Psoas muscle (tissue), 8 donors: ENCODE measurements at places on chromosomes 7 and 10.

DNA sequence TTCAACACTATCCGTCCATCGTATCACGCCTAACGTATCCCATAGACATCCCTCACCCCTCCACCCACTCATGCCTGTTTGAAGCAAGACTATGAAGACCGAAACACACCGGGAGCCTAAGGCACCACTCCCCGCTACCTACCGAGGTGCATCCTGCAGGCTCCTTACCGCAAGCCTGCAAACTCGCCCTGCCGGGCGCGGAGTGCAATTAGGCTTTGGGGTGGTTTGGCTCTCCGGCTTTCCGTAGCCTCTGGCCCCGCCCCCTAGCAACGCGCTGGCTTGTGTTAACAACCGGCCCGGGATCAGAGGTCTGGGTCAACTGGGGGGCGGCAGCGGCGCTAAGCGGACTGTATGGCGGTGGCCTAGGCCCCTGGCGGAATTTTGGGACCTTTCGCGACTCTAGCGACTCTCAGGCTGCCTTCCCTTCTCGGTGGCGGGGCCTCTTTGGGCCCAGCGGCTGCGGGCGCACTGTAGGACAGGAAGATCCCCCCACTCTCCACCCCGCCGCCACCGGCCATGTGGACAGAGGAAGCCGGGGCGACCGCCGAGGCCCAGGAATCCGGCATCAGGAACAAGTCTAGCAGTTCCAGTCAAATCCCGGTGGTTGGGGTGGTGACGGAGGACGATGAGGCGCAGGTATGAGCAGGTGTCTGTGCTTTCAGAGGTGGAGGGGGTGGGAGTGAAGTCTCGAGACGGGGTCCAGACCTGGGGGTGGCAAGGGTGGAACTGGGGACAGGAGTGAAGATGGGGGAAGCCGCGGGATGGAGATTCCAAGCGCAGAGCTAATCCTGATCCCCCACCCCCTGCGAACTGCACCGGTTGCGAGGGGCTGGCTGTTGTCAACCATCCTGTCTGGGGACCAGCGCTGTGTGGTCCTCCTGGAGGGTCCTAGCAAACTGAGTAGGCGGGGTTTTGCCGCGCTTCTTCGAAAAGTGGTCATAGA is at the start of gene CFAP69:
Gene CFAP69 (plus strand): TSS at position 266 of the 943 bp plus-strand sequence. CDS start 251 bp downstream, at position 517.
- DNase-seq = peak; percentile 92

GRCh38 chr7:630111-630511 is 96.4 kb upstream of the DNAAF5 start:
- no peak for DNase-seq

DNA sequence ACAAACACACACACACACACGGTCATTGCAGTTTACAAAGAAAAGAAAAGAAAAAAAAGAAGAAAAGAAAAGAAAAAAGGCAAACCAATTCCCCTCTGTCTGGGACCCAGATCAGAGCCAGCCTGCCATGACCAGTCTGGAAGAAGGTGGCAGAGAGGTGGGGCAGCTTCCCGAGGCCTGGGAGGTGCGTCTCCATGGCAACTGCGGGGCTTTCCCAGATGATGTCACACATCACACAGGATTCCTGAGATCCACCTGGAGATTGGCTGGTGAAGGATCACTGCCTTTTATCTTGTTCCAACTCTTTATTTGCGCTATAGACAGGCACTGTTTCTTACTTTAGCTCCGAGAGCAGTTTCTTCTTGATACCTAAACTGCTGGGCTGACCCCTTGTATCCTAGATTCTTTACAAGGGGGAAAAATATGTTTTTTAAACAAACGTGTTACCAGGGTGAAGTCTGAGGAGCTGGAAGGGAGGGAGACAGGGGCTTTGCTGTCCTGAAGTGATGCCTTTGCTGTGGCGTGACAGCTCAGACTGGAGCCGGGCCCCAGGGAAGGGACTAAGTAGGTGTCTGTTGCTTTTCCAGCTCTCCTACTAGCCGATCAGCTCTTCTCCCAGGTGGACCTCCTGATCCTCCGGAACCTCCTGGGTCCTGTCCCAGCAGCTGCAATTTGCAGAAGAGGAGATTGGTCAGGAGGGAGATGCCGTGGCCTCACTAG is 298.5 kb downstream of the KLF6 start:
- no peak for DNase-seq

DNA sequence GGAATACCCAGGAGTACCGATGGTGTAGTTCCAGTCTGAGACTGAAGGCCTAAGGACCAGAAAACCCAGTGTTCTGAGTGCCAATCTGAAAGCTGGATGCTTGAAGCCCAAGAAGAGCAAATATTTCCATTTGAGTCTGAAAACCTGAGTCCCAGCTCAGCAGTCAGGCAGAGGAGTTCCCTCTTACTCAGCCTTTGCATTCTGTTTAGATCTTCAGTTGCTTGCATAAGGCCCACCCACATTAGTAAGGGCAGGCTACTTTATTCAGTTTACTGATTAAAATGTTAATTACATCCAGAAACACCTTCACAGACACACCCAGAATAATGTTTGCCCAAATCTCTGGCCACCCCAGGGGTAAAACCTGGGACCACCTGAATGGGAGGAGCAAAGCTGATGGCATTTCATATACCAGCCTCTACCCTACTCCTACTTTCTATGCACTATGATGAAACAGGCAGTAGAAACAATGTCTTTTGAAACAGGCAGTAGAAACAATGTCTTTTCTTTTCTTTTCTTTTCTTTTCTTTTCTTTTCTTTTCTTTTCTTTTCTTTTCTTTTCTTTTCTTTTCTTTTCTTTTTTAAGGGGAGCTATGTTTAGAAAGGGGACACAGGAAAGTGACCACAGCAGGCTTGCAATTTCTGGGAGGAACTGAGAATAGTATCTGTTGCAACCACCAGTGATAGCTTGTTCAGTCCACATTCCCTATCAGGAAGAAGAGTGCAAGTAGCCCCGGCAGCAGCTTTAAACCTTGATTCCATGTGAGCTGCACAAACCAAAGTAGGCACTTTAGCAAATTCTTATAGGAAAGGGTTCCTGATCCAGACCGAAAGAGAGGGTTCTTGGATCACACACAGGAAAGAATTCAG is 30.6 kb downstream of the FAM237B start:
- no peak for DNase-seq

GRCh38 chr10:10587744-10588393 is 429.8 kb upstream of the CELF2 start:
- DNase-seq = no peak

DNA sequence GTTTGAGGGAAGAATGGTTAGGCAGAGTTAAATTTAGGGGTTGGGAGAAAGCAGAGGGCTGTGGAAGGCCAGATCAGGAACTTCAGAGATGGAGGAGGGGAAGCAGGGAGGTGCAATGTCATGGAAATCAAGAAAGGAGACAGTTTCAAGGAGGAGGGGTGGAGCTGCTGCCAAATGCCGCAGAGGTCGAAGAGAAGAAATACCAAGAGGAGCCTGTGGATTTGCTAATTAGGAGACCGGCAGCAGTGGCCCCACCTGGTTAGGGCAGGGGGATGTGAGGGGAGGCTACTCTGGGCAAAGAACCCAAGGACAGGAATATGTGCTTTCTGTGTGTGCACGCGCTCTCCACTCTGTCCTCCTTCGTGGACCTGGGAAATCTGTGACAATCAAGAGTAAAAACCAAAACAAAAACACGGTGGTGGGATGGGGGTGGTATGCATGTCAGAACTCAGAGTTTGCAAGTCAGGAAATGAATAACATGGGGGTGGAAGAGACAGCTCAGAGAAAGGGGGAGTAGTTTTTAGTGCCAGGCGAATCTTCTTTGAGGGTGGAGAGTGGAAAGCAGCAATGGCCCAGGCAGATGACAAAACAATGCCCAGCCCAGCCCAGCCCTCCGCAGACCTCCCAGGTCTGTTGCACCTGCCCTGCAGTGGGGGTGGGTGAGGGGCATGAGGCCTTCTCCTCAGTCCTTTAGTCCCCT is 102.9 kb upstream of the PAX2 start:
- no peak for DNase-seq

GRCh38 chr7:137196648-137197047 is 146.9 kb downstream of the PTN start:
- DNase-seq = no peak

DNA sequence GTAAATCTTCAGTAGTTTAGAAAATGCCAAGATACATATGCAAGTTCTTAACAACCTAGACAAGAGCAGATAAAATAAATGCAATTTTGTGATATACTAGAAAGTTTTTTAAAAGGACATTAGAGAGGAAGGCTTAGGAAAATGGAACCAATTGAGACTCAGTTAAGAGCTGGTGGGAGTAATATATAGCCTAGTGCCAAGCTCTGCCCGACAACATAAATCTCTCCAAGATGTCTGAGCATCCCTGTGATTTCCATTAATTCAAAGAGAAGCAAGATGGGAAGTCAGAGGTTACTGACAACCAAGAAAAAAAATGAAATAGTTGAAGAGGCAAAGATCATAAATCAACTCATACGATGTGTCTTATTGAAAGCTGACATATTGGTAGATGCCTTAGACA is 74.5 kb downstream of the DGKB start:
- DNase-seq = no peak

- no peak for DNase-seq
These were observed 410.4 kb downstream of the RPS24 start for GRCh38 chr10:78443900-78444571.

DNA sequence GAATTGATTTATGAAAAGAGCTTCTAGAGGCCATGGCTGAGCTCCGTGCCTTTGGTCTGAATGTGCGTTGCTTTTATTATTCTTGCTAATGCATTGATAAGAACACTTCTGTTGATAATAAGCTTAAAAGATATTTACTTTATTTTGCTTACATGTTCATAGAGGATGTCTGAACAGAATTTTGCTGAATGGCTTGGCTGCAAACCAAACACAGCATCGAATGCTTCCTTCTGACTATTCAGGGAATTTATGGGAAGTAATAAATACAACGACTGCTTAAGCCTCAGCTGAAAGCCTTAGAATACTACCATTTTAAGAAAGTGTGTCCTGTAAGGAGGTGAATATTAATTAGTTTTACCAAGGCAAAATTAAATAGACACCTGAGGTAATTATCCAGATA is 643.5 kb upstream of the POT1 start:
- DNase-seq = no peak

GRCh38 chr7:158054081-158054480 is 533.5 kb downstream of the PTPRN2 start:
- no peak for DNase-seq

DNA sequence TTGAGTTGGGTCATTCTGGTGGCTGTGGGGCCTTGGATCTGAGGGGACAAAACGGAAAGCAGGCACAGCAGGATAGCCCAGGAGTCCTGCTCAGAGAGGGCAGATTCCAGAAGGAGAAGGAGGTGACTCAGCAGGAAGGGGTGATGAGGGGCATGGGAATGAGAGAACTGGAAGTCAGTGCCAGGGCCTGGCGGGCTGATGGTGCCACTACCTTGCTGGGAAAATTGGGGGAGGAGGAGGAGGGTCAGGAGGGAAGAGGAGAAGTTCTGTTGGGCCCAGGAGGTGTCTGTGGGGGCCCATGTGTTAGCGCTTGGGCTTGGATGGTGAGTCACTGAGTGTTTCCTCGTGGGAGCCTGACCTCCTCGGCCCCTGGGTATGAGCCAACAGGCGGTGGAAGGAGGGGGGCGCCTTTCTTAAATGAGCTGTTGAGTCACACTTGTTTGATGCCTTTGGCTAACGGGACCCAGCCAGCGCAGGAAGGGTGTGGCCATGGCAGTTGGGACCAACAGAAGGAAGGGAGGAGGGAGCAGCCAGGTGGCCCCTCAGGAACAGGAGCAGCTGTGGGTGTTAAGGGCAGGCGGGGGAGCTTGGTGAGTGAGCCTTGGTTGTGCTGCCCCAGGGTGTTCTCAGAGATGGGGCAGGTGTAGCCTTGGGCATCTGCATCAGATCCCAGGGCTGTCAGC is 130.0 kb upstream of the BTBD16 start:
- DNase-seq = peak; percentile 94

DNA sequence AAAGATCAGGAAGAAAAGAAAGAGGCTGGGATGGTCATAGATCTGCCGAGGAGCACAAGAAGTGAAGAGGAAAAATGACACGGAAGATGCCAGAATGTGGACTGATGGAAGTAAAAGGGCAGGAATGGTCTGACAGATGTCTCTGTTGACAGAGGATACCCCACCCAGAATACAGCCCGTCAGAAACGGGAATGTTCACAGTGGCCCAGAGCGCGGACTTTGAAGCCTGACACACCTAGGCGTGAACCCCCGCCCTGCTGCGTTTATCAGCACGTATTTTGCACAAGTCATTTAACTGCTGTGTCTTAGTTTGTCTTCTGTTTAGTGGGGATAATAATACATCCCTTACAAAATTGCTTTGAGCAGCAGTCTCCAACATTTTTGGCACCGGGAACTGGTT is 27.1 kb downstream of the AKR1B1 start:
- no peak for DNase-seq

- no peak for DNase-seq
These were observed 76.8 kb downstream of the ADK start for GRCh38 chr10:74227697-74228424.

DNA sequence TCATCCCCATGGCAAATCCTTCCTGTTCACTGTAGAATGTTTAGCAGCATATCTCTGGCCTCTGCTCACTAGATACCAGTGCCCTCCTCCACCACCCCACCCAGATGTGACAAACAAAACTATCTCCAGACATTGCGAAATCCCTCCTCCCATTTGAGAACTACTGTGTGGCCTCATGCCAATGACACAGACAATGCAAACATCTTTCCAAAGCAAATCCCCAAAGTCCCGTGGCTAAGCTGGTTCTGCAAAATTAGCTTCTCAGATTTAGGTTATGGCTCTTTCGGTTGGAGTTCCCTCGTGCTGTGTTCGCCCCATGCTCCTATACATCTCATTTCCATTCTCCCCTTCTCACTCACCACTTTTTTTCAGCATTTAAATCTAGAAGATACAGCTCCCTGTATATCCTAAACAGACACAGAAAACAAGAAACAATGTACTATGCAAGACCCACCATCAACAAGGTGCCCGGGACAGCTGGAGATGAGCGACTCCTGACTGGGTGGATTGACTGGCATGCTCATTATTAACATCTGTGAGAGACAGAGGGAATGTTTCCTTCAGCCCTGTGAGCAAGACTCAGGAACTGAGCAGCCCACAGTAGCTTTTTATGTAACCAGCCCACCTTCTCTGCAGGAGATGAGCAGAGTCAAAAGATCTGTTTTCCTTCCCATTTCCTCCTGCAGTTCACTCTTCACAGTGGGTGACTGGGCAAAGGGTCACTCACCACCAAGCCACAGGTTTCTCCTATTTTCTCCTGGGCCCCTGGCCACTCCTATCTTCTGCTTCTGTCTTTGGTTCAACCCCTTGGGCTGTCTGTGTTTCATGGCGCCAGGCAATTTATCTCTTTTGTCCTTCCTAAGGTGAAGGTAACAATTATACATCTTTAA is 225.7 kb upstream of the AOAH start:
- DNase-seq = no peak

DNA sequence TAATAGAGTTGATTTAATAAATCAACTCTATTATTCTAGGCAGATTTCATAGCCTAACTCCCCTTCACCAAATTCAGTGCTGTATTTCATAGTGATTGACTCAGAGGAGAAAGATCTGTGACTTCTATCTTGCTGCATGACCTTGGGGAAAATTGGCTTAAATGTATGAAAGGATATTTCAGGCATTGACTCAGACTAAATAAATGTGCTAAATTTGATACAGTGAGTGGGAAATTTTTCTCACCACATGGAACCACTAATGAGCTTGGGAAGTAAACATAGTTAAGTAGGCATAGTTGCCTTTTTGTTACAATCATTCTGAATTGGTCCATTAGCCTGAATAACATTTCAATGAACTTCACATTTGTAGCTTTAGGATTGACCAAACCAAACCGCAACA is 89.0 kb upstream of the PRPS1L1 start:
- no peak for DNase-seq
